ENCODE measurements at places on chromosomes 13 and 19.

- DNase-seq, result no peak
Measured at GRCh38 chr13:112894423-112894672, 74.7 kb upstream of the MCF2L start.

DNA sequence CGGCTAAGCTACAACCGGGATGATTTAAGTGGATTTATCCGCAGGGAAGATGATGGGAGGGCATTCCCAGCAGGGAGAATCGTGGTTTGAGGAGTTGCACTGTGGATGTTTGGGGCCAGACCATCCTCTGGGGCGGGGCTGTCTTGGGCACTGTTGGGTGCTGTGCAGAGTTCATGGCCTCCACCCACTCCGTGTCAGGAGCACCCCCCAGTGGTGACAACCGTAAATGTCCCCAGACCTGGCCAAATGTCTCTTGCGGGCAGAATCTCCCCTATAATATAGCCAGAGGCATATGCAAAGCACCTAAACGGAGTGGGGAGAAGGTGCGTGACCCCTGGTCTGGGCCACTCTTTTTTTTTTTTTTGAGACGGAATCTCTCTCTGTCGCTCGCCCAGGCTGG is 40.2 kb downstream of the SMIM24 start:
- peak; percentile 80 for DNase-seq

DNA sequence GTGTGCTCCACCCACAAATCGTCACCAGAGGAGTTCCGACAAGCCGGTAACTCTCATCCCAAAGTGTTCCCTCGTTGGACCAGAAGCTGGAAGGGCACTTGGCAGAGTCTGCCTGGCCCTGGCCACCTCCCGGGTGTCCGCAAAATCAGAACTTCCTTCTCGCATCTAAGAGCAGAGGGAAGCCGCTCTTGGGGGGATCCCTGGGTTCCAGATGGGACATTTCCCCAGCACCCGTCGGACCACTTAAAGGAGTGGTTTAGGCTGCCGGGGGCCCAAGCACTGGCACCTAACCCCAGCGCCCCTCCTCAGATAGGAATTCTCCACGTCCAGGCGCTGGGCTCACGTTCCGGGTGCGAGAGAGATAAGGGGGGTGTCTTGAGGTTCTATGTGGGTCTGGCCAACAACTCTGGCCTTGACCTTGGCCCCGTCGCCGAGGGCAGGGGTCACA is 857 bp upstream of the MAP2K7 start:
- DNase-seq, result no peak

GRCh38 chr13:79384022-79384610 is 21.9 kb downstream of the RBM26 start:
- no peak for DNase-seq

- no peak for DNase-seq
Measured at GRCh38 chr13:66781241-66781640, 448.9 kb downstream of the PCDH9 start.

- DNase-seq, result peak; percentile 95
Measured at GRCh38 chr13:96053003-96053703, at the start of gene UGGT2. Gene UGGT2, minus strand, starts transcription at chr13:96053401. Its CDS starts 89 bp downstream, at chr13:96053312.

DNA sequence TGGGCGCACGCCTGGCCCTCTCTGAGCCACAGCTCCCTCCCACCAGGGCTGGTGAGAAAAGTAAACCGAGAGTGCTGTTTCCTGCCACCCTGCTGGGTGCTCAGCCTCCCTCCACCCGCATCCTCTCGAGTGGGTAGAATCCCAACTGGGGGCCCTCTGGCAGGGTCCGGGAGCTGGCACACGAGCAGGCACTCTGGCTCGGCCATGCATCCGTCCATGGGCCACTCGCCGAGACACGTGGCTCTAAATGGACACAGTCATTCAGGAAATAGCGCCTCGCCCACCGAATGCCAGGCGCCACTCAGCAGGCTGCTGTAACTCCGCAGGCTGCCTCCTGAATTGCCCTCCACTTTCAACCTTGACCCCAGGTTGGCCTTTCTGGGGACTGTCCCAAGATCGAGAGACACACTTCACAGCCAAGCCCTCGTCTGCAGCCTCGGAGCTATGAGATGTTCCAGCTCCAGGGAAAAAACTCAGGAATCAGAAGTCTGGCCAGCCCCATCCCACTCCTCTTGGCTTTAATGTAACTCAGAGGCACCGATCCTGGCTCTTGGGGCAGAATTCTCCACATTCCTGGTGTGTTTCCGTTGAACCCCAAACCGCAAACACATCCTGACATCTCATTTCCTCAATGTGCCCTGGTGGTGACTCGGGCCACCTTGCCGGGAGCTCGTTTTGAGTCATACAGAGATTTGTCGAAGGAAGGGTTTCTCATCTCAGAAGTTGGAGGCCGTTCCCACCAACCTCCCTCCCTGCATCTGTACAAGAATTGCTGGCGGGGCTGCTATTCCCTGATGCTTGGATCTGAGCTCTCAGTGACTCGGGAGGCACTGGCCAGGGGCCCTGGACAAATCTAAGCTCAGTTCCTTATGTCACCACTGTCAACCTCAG is 14.1 kb downstream of the KLF2 start:
- DNase-seq, result no peak

DNA sequence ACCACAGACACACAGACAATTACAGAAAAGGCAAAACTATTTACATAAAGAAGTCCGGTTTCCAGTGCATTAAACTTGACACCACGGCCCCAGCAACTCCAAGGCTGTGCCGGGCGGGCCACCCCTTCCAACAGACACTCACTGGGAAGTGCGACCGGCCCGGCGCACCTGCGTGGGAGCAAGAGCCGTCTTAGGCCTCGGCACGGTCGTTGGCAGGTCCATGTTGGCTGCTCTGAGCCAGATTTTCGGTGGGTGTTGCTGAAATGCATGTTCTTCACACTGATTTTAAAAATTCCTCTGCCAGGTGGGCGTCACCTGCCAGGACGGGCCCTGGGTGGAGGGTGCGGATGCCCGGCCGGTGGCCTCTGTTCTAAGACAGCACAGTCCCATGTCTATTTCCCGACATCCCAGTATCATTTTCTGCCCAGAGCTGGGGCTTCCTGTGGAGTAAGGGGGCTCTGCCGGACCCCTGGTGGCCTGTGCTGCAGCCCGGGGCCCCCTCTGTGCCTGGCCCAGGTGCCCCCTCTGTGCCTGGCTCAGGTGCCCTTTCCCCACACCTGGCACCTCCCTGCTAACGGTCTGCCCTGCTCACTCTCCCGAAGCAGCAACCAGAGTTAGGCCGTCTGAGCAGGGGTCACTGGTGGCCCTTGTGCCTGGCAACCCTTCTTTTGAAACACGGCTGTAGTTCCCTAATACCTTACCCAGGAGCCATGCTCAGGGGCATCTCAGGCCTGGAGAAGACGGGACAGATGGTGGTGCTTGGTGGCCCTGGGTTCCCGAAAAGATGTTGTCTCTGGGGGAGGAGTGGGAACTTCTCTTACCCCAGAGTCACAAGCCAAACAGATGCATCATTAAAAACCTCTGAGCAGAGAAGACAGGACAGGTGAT is 9.2 kb downstream of the TMEM255B start:
- DNase-seq, result no peak

GRCh38 chr13:113483504-113484293 is 6.8 kb downstream of the DCUN1D2 start:
- DNase-seq, result no peak

- DNase-seq, result no peak
Measured at GRCh38 chr13:77040076-77040475, 13.1 kb upstream of the FBXL3 start.

DNA sequence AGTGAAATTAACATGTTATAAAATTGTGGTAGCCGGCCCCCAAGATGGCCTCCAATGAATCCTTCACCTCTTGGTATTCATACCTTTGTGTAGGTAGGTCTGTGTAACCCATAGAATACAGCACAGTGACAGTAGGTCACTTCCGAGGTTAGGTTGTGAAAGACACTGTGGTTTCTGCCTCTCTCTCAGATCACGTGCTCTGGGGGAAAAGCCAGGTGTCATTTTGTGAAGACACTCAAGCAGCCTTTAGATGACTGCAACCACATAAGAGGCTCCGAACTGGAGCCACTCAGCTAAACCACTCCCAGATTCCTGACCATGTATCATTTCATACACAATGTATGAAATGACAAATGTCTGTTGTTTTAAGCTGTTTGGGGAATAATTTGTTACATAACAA is 9.8 kb upstream of the USPL1 start:
- DNase-seq, result peak; percentile 45

DNA sequence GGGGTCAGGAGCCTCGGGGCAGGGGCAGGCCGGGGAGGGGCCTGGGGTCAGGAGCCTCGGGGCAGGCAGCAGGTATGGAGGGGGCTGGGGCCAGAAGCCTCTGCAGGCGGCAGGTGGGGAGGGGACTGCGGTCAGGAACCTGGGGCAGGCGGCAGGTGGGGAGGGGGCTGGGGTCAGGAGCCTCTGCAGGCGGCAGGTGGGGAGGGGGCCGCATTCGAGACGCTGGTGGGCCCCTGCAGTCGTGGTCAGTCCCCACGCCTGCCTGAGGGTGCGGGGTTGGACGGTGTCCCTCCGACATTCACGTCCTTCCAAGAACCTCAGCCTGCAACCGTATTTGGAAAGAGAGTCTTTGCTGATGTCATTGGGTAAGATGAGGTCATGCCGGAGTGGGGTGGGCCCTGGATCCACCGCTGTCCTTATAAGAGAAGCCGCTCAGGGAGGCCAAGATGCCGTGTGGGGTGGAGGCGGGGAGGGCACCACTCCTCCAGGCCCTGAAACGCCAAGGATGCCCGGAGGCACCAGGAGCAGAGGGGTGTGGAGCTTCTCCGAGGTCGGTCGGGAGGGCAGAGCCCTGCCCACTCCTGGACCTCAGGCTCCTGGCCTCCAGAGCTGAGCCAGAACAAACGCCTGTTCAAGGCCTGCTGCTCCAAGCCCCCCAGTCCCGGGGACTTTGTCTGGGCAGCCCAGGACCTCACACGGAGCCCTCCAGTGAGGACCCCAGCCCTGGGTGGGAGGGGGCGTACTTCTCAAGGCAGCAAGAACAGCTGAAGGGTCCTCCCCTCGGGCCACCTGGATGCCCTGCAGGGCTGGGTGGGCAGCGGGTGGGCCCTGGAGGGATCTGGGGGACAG is 30.1 kb downstream of the PIP5K1C start:
- peak; percentile 50 for DNase-seq

- DNase-seq, result no peak
Measured at GRCh38 chr13:73055813-73056564, 2.8 kb upstream of the KLF5 start.

- DNase-seq, result no peak
Measured at GRCh38 chr13:73603646-73604045, 530.6 kb downstream of the KLF12 start.

DNA sequence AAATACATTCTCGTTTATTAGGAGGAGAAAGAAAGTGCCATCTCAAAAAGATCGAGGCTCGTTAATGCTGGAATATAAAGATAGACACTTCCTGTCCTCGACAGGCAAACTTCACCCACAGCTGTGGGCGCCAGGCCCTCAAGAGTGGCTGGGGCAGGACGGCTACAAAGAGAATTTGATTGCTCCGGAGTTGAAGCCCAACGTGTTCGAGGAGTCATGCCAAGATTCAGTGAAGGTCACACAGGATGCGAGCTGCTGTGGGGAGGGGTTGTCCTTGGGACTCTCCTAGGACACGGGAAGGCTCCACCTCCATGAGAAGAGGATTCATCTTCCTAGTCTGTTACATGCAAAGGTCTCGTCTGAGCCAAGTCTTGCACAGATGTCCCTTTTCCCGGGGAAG is 16.3 kb upstream of the PTPRS start:
- DNase-seq, result no peak

GRCh38 chr13:27118428-27119054 is 53.1 kb downstream of the USP12 start:
- no peak for DNase-seq

DNA sequence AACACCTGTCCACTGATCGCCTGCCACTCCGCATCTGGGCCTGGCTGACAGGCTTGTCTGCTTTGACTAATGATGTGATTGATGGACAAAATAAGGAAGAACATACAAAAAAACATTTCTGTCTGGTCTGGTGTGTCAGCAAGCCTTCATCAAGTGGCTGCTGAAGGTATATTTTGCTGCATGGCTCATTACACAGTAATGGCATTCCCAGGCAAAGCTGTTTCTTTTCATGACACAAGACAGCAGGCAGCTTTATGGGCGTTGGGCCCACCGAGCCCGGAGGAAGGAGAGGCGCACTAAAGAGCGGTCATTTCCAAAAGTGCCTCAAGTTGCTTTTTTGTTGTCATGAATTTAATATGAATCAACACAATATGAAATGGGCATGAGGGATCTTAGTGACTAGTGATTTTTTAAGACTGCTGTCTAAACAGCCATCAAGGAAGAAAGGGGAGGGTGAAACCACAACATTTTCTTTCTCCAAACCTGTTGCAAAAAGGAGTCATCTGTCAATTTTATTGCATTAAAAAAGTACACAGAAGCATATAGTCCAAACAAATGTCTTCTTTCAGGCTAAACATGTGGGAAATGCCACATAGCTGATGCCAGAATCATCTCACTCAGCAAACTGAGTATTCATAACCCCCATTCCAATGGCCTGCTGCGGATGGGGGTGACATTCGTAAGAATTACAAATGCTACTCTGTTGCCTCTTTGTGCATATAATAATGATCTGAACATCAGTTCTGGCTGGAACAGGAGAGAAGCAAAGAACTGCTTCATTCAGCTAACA is 476.6 kb downstream of the ZNF536 start:
- DNase-seq, result no peak

DNA sequence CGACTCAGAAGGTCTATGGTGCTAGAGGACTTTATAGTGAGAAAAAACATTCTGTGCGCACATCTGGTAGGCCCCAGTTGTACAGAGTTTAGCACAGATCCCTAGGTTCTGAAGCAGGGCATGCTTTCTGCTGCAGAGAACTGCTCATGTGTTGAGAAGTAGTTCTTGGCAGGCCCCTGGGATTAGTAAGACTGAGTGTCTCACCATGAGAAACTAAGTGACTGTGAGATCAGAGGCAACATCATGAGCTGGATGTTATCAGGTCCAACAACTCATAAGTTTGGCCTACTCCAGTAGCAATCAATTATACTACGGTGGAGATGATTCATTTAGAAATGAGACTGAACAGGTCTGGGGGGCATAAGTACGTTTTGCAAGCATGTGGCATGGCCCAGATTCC is 507.4 kb upstream of the KLF12 start:
- no peak for DNase-seq

Measured in hematopoietic multipotent progenitor cell treated with erythropoietin and hydrocortisone succinate and interleukin-3 and kit ligand, for 4 days (in vitro differentiated cells).